ENCODE measurements at places on chromosomes 11 and 22. TPM values are rescaled to one million over a fixed set of nuclear protein-coding genes. Genes with fewer than 3 reads are reported as not detected.
A peak's percentile ranks its signal among the peaks of the same experiment; 100 is the strongest.

DNA sequence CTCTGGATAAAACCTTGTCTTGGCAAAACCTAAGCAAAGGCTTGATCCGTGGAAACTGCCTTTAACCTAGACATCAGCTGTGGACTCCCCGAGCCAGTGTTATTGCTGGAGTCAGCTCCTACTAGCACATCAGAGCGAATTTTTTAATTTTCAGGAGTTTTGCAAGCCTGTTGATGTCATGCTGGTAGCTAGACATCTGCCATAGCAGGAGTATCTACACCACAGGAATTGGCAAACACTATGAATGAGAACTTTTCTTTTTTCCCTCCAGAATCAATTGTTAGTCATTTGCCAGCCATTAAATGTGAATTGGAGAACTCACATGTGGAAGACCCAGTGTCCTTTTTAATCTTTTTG lies 201.2 kb downstream of the NAV2 start:
- DNase-seq: no peak

RIMBP3C gene
- not detected for total RNA-seq

FGF19 gene
- total RNA-seq: not detected

GRCh38 chr11:19441752-19442553 lies 201.2 kb upstream of the E2F8 start:
- no peak for DNase-seq

DNA sequence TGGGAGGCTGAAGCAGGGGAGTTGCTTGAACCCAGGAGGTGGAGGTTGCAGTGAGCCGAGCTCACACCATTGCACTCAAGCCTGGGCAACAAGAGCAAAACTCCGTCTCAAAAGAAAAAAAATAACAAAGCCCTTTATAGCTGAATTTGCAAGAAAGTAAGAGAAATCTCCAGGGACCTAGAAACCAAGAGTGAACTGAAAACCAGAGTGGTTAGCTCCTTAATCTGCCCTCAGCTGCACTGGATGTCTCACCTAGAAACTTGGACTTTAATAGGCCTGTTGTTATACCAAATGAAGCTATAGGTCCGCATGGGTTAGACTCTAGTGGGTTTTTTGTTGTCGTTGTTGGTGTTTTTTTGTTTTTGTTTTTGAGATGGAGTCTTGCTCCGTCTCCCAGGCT lies 4.1 kb downstream of the NEU3 start:
- no peak for DNase-seq

GRCh38 chr11:33942954-33943353 lies 51.1 kb upstream of the LMO2 start:
- DNase-seq: no peak

GRCh38 chr22:23772649-23773473 lies at the start of gene MMP11:
Gene MMP11 (plus strand): TSS chr22:23772849. CDS start chr22:23772871, 22 bp downstream.
- peak; percentile 83 for DNase-seq

DNA sequence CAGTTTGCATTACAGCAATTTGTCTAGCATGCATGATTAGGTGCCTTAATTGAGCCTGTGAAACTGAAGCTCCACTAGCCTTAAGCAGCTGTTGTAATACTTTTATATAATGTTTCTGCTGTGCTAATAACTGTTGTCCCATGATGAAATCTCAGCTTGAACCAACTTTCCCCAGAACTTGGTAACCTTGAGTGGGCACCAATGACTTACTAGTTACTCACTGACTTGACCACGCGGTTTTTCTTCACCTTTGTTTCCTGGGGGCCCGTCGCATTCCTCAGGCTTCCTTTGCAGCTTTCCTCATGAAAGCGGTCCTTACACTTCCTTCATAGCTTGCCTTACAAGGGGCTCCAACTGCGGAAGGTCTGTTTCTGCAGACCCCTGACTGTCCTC lies 11.2 kb upstream of the GLYATL1 start:
- DNase-seq: no peak

- no peak for DNase-seq
Observed at GRCh38 chr11:68077617-68078582, 39.1 kb downstream of the TCIRG1 start.

DNA sequence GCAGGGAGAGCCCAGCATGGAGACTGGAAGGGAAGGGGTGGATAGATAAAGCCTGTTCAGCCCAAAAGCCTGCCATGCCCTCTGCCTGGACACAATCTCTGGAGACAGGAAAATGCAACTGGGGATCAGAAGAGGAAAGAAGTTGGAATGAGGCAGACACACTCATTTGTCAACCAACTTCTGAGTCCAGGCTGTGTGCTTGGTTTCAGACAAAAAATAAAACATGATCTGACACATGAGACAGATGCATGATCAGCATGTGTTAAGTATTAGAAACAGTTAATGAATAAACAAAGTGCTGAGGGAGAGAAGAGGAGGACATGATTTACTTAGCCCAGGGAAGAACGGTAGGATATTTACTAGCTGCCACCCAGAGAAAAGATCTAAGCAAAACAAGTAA lies 839 bp downstream of the LRRN4CL start:
- no peak for DNase-seq

DNA sequence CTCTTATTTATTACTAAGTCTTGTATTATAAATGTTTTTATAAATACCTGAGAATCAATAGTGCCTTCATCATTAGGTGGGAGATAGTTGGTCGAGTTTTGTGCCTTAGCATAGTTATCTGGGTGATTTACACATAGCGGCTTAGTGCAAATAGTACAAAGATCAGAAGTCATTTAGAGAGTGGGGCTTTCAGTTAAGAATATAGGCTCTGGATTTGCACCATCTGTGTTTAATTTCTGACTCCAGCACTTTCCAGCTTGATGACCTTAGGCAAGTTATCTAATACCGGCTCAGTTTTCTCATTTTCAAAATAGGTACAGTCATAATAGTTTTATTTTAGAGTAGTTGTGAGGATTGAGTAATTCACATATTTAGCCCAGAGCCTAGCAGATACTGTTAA lies 26.4 kb downstream of the PDE3B start:
- DNase-seq: no peak
